Muscle of back (tissue), 13 donors: ENCODE measurements at places on chromosomes 3 and 15.

GRCh38 chr3:9397906-9398699 is 688 bp downstream of the SETD5 start:
- DNase-seq, result peak; percentile 65

DNA sequence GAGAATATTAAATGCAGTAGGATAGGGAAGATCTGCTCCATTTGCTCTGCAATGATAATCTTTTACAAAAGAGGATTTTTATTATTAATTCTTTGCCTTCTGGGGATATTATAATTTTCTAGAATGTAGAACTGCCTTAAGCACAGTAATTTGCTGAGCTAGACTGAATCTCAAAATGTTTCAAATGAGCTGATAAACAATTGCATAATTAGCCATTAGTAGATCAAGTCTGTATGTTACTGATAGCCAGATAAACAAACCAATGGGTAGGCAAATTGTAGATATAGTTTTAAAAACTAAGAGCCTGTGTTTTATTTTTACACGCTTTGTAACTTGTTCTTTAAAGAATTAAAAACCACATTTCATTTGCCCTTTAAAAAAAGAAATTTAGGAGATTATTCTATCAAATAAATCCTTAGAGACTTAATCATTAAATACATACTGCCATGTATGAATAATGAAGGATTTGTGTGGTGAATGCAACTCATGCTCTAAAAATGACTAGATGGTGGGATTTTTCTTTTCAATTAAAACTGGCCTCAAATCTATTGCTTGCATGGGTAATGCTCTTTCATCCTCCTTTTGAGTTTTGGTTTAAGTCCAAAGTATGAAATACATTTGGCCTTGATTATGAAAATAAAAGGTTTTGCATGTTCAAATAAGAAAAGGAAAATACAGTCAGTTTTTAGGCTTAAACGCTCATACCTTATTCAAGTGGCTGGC is 32.6 kb upstream of the NANOGP8 start:
- DNase-seq, result no peak

- DNase-seq, result no peak
These were observed 6.2 kb downstream of the PAK6 start for GRCh38 chr15:40244961-40245523.

DNA sequence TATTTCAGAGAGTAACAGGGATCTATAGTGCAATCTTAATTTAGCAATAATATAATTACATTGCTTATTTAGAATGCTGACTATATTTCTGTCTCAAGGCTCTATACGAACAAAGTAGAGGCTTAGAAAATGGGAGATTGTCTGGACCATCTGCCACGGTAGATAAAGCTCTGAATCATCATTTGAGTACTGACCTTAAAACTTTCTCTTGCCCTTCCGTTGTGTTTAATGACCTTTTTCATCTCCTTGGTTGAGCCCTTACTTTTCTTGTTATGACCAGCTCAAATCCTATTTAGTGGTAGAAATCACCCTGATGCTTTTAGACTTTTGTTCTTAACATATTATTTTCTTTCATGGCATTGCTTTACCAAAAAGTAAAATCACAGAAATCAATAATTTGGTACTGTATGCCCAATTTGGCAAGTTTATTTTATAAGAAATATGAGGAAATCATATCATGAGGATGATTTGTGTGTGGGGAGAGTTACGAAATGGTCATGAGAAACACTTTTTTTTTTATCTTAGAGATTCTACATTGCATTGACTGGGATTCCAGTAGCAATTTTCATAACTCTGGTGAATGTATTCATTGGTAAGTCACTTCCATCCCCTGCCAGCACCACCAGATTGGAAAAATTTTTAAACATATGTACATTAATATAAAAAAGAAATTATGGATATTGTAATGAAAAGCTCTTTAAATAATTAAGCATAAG is 11.0 kb downstream of the NDUFB5 start:
- DNase-seq, result no peak

DNA sequence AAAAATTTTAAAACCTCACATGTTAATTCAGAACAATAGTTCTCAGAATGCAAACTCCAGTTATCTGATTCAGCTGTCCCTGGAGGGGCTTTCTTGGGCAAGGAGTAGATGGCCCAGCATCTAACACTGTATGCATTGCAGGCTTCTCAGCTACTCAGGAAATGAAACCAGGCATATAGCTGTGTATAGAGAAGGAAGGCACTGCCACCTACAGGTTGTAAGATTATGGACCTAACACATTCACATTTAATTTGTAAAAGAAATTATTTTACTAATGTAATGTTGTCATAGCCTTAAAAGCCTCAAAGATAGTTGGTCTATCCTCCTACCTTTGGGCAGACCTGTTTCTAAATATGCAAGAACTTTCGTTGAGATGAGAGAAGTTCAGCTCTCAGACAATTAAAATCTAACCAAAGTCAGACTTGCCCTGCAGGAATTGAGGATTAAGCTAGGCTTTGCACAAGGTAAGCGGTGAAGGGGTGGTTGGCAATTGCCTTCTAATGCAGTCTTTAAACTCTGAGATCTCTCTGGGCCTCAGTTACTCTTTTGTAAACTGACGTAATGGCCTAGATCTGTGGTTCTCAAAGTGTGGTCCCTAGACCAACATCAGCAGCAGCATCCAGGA is 132.8 kb upstream of the SLC24A5 start:
- peak; percentile 87 for DNase-seq

DNA sequence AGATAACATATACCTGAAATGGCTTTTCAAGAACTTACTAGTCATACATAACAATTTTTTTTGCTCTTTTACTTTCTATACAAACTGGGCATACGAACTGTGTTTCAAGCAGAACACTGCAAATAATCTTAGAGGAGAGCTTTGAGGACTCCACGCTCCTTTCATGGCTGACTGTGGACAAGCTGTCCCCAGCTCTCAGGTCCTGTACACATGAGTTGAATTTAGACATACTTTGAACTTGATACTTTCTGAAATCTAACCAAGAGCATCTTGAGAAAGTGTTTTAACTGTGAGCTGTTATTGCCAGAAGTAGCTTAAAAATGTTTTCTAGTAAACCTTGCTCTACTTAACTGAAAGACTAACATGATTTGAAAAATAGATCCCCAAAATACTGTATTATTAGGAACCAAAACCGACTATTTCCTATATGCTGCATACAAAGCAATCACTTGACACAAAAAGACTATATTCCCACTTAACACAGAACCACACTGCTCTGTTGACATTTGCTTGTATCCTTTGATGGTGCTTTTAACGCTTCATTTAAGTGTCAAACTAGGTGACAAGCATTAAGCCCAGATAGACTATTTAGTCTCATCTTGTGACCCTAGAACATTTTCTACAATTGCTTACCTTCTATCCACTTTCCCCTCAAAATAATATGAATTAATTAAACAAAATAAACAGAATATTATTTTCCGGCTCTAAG is 755.8 kb downstream of the ROBO1 start:
- no peak for DNase-seq
